CD8-positive, alpha-beta memory T cell (primary cell): ENCODE measurements at places on chromosomes 1 and 21. TPM values are rescaled to one million over a fixed set of nuclear protein-coding genes. Genes with fewer than 3 reads are reported as not detected.

GRCh38 chr1:247114351-247115140, 10.4 kb upstream of the ZNF669 start:
- no peak overlapping the region for H3K4me3 ChIP-seq
- H3K27ac ChIP-seq = no peak overlapping the region
- H3K4me1 ChIP-seq = peaks cover 6% of the 10 kb centered on the region
- no peaks in the 10 kb centered on the region for H3K36me3 ChIP-seq

DNA sequence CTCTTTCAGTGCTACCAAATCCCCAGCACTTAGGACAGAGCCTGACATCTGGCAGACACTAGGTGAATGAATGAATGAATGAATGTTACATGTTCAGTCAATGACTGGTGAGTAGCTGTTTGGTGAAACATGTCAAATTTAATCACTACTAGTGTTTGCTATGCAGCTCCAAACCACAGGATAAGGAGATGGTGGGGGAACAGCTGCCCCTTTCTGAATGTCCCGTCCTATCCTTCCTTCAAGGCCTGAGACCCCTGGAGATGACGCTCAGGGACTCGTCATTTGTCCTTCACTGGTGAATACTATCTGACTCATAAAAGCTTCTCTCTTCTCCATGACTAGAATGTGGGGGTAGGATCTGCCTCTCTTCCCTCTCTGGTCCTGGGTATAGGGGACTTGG, 175.4 kb downstream of the HIVEP3 start:
- H3K4me1 ChIP-seq = peaks cover 31% of the 10 kb centered on the region
- no peak for DNase-seq
- no peak overlapping the region for H3K4me3 ChIP-seq
- no peak overlapping the region for H3K27ac ChIP-seq

DNA sequence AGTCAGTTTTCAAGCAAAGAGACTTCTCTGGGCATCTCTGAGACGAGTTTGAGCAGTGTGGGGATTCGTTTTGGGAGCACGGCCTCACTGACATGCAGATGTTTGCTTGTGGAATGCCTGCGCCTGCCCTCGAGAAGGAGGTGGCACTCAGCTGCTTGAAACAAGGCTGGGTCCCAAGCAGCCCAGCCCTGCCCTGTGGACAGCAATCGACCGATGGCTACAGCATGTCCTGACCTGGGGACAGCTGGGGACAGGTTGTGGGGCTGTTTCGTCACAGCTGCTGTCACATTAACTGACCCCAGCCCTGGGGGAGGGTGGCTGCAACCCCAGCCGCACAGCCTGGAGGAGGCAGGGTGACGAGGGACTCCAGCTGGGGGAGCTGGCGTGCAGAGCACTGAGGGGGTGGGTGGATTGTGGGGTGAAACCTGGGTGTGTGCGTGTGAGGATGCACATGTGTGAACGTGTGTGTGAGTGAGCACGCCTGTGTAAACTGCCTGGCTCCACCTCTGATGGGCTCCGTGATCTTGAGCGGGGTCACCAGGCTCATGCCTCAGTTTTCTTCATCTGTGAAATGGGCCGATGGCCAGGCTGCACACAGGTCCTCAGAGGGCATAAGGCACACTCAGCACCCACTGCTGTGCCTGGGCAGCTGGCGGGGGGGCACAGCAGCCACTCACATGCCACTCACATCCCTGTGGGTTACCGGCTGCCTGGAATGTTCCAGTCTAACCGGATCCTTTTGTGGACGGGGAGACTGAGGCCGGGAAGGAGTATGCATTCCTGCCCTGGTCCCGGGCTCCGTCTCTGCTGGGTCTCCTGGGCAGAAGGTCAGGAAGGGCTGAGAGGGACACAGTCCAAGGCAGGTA, 49.3 kb downstream of the COL18A1 start:
- H3K36me3 ChIP-seq = no peaks in the 10 kb centered on the region
- DNase-seq = no peak
- no peaks in the 10 kb centered on the region for H3K4me1 ChIP-seq
- no peaks in the 10 kb centered on the region for H3K27me3 ChIP-seq

- peaks cover 22% of the 10 kb centered on the region for H3K4me1 ChIP-seq
- H3K27ac ChIP-seq = no peak overlapping the region
- no peak for DNase-seq
- H3K27me3 ChIP-seq = no peaks in the 10 kb centered on the region
- H3K4me3 ChIP-seq = no peak overlapping the region
Measured at GRCh38 chr1:76254104-76255030, 179.8 kb downstream of the ST6GALNAC3 start.

GRCh38 chr1:231035799-231036198, 4.3 kb downstream of the FAM89A start:
- peaks cover 25% of the 10 kb centered on the region for H3K4me1 ChIP-seq
- DNase-seq = no peak

DNA sequence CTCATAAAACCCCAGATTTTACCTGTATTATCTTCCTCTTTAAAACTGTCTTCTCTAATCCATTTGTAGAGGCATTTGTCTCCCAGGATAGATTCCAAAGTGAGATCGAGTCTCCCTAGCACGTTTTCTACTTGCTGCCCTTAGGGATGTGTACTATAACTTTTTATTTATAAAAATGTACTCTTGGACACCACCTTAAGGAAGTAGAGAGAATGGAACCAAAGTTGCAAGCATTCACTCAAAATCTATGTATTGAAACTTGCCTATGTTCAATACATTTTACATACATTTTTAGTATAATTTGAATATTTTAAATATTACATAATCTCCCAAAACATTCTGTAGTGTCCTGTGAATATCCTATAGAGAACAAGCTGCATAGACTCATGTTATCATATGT, 842 bp upstream of the SPRR2A start:
- no peaks in the 10 kb centered on the region for H3K4me1 ChIP-seq
- no peak overlapping the region for H3K4me3 ChIP-seq
- H3K27me3 ChIP-seq = no peaks in the 10 kb centered on the region
- H3K36me3 ChIP-seq = no peaks in the 10 kb centered on the region
- no peak overlapping the region for H3K27ac ChIP-seq
- DNase-seq = no peak

GRCh38 chr1:40450495-40451237, 390 bp downstream of the ZFP69B start:
- peak overlapping the region; percentile 68 for H3K27ac ChIP-seq
- H3K36me3 ChIP-seq = no peaks in the 10 kb centered on the region
- no peaks in the 10 kb centered on the region for H3K27me3 ChIP-seq
- peak overlapping the region; percentile 80 for H3K4me3 ChIP-seq
- H3K4me1 ChIP-seq = peaks cover 20% of the 10 kb centered on the region
- peak; percentile 65 for DNase-seq

GRCh38 chr21:44901391-44902074, 19.2 kb downstream of the ITGB2 start:
- H3K27me3 ChIP-seq = no peaks in the 10 kb centered on the region
- no peak for DNase-seq
- peaks cover 79% of the 10 kb centered on the region for H3K36me3 ChIP-seq
- H3K27ac ChIP-seq = no peak overlapping the region

- no peaks in the 10 kb centered on the region for H3K36me3 ChIP-seq
- H3K4me3 ChIP-seq = peak overlapping the region; percentile 83
- no peaks in the 10 kb centered on the region for H3K27me3 ChIP-seq
- peak; percentile 93 for DNase-seq
Measured at GRCh38 chr21:29002442-29003144, 9.9 kb upstream of the LTN1 start.

GRCh38 chr1:5619469-5619868, 372.8 kb downstream of the NPHP4 start:
- H3K4me1 ChIP-seq = no peaks in the 10 kb centered on the region
- no peaks in the 10 kb centered on the region for H3K27me3 ChIP-seq

- DNase-seq = no peak
- no peak overlapping the region for H3K27ac ChIP-seq
- H3K4me3 ChIP-seq = no peak overlapping the region
- no peaks in the 10 kb centered on the region for H3K36me3 ChIP-seq
- no peaks in the 10 kb centered on the region for H3K27me3 ChIP-seq
Measured at GRCh38 chr1:18828224-18828623, 31.2 kb downstream of the TAS1R2 start.

GRCh38 chr1:56235909-56236510, 343.4 kb downstream of the PLPP3 start:
- H3K27ac ChIP-seq = no peak overlapping the region
- no peak overlapping the region for H3K4me3 ChIP-seq
- H3K36me3 ChIP-seq = no peaks in the 10 kb centered on the region
- no peaks in the 10 kb centered on the region for H3K4me1 ChIP-seq
- no peak for DNase-seq
- H3K27me3 ChIP-seq = no peaks in the 10 kb centered on the region

DNA sequence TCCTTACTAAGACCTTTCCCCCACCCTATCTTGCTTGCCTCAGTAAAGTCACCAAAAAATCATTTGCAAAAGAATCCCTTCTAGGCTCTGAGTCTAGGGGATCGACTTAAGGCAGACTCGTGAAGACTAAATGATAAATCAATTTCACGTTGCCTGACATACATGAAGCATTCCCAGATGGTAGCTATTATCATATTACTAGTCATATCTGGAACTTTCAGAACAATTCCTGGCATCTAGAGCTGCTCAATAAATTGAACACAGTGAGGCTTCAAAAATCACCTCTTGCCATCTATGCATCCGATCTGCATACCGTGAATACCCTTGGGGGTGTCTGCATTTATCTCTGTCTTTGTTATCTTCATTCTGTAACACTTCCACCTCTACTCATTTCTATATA, 49.6 kb upstream of the DAB1 start:
- H3K27me3 ChIP-seq = no peaks in the 10 kb centered on the region
- H3K27ac ChIP-seq = no peak overlapping the region
- H3K4me1 ChIP-seq = no peaks in the 10 kb centered on the region
- no peak overlapping the region for H3K4me3 ChIP-seq
- no peaks in the 10 kb centered on the region for H3K36me3 ChIP-seq

GRCh38 chr1:180248731-180249681, 18.9 kb downstream of the LHX4 start:
- peaks cover 22% of the 10 kb centered on the region for H3K27me3 ChIP-seq
- no peaks in the 10 kb centered on the region for H3K36me3 ChIP-seq
- H3K4me1 ChIP-seq = no peaks in the 10 kb centered on the region
- H3K27ac ChIP-seq = no peak overlapping the region

GRCh38 chr1:150176593-150176992, 26.9 kb downstream of the PLEKHO1 start:
- no peak overlapping the region for H3K4me3 ChIP-seq
- no peaks in the 10 kb centered on the region for H3K36me3 ChIP-seq
- no peaks in the 10 kb centered on the region for H3K4me1 ChIP-seq
- no peaks in the 10 kb centered on the region for H3K27me3 ChIP-seq

- no peak for DNase-seq
- H3K4me3 ChIP-seq = no peak overlapping the region
- no peaks in the 10 kb centered on the region for H3K36me3 ChIP-seq
- H3K27ac ChIP-seq = no peak overlapping the region
Measured at GRCh38 chr1:8910914-8911313, 32.4 kb upstream of the ENO1 start.

GRCh38 chr1:66292944-66293343, 241.0 kb upstream of the SGIP1 start:
- H3K27ac ChIP-seq = no peak overlapping the region
- no peaks in the 10 kb centered on the region for H3K27me3 ChIP-seq
- DNase-seq = no peak
- no peak overlapping the region for H3K4me3 ChIP-seq

DNA sequence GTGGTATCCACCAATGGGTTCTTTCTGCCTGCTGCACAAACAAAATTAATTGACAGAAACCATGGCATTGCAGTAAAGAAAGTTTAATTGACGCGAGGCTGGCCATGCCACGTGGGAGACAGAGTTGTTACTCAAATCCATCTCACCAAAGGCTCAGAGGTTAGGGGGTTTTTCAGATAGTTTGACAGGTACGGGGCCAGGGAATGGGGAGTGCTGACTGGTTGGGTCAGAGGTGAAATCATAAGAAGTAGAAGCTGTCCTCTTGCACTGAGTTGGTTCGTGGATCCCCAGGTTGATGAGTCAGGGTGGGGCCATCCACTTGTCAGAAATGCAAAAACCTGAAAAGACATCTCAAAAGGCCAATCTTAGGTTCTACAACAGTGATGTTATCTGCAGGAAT, 941 bp upstream of the TBCE start:
- no peaks in the 10 kb centered on the region for H3K36me3 ChIP-seq
- H3K27me3 ChIP-seq = no peaks in the 10 kb centered on the region
- DNase-seq = no peak

GRCh38 chr1:47527653-47528272, 89.9 kb downstream of the FOXD2 start:
- H3K4me1 ChIP-seq = no peaks in the 10 kb centered on the region
- no peaks in the 10 kb centered on the region for H3K36me3 ChIP-seq
- no peak overlapping the region for H3K4me3 ChIP-seq
- no peak overlapping the region for H3K27ac ChIP-seq
- DNase-seq = no peak

DNA sequence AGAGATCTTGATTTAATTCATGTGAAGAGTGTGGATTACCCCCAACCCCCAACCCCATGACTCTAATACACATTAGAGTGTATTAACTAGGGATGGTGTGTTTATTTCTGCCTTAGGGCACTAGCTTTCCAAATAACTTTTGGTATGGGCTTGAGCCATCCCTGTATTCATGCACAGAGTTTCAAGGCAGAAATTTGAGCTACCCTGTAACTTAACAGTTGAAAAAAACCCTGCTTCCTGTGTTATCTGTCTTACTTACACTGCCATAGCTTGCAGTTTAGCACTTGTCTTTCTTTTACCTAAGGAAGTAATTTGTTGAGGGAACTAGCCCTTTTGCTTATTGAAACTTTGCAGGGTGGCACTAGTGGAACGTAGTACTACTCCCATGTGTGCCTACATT, 6.3 kb downstream of the SRSF11 start:
- no peaks in the 10 kb centered on the region for H3K27me3 ChIP-seq
- H3K4me3 ChIP-seq = no peak overlapping the region
- H3K27ac ChIP-seq = no peak overlapping the region
- H3K4me1 ChIP-seq = peaks cover 44% of the 10 kb centered on the region
- peaks cover 37% of the 10 kb centered on the region for H3K36me3 ChIP-seq

- no peaks in the 10 kb centered on the region for H3K27me3 ChIP-seq
- no peaks in the 10 kb centered on the region for H3K4me1 ChIP-seq
- H3K36me3 ChIP-seq = peaks cover 12% of the 10 kb centered on the region
- DNase-seq = no peak
- H3K27ac ChIP-seq = no peak overlapping the region
- no peak overlapping the region for H3K4me3 ChIP-seq
Measured at GRCh38 chr1:77833521-77834100, 54.2 kb downstream of the MIGA1 start.

- H3K4me3 ChIP-seq = no peak overlapping the region
- DNase-seq = no peak
- H3K27ac ChIP-seq = no peak overlapping the region
- H3K4me1 ChIP-seq = no peaks in the 10 kb centered on the region
- no peaks in the 10 kb centered on the region for H3K27me3 ChIP-seq
Measured at GRCh38 chr1:200275415-200275814, 134.4 kb downstream of the ZNF281 start.

ARHGAP30 gene
- 149 TPM for total RNA-seq

PRAMEF2 gene
- total RNA-seq = not detected

ITSN1 gene
- 4.9 TPM for total RNA-seq

OR2T33 gene
- not detected for total RNA-seq

RGS7 gene
- not detected for total RNA-seq

CYYR1 gene
- not detected for total RNA-seq

NEK2 gene
- total RNA-seq = 14.8 TPM

OLIG2 gene
- total RNA-seq = not detected

PGBD2 gene
- 8.1 TPM for total RNA-seq

FGR gene
- 1.8 TPM for total RNA-seq

EXO1 gene
- 76.1 TPM for total RNA-seq

GABRD gene
- not detected for total RNA-seq
